ENCODE measurements at places on chromosomes 5 and 9. TPM values are rescaled to one million over a fixed set of nuclear protein-coding genes. Genes with fewer than 3 reads are reported as not detected.

- DNase-seq = no peak
Measured at GRCh38 chr9:77833561-77834429, 185.7 kb upstream of the GNA14 start.

GRCh38 chr5:148401604-148402003 lies 17.8 kb downstream of the FBXO38 start:
- no peak for DNase-seq

DNA sequence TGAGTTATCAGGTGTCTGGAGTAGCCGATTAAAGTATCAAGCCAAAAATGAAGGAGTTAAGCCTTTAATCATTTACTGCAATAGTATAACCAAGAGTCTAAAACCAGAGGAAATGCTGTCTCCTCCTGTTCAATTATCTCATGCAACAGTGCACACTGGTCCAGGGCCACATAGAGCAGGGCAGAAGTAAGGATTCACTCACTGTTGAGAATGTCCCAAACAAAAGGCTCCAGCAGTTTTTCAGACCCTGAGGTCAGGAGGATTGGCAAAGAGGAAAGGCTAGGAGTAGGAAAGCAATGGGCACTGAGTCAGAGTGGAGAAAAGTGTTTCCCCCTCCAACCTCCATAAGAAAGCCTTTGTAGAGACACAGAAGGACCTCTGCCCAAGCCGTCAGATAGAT lies 168.2 kb downstream of the RNF180 start:
- DNase-seq = no peak

GRCh38 chr5:151345187-151345807 lies 2.1 kb downstream of the SLC36A2 start:
- no peak for DNase-seq

GRCh38 chr5:176366232-176366894 lies 1.1 kb downstream of the ARL10 start:
- DNase-seq = no peak

Gene PCA3
- total RNA-seq = 0.33 TPM

Data from type B pancreatic cell (in vitro differentiated cells).